ENCODE measurements at places on chromosomes 7 and 10.
A peak's percentile ranks its signal among the peaks of the same experiment; 100 is the strongest.

DNA sequence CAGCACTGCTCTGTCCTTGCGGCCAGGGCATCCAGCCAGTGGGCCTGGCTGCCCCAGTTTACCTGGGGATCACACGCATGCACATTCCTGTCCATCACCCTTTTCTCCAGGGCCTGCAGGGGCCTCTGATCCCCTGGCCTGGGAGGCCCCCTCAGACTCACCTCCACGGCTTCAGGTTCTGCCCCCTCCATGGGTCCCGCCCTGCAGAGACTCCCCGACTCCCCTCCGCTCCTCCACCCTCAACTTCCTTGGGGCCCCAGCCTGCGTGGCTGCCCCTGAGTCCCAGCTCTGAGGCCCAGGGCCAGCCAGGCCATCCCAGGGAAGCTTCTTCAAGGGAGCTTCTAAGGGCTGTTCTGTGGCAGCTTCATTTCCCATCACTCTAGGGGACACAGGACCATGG, 324.1 kb downstream of the TCERG1L start:
- DNase-seq: no peak

DNA sequence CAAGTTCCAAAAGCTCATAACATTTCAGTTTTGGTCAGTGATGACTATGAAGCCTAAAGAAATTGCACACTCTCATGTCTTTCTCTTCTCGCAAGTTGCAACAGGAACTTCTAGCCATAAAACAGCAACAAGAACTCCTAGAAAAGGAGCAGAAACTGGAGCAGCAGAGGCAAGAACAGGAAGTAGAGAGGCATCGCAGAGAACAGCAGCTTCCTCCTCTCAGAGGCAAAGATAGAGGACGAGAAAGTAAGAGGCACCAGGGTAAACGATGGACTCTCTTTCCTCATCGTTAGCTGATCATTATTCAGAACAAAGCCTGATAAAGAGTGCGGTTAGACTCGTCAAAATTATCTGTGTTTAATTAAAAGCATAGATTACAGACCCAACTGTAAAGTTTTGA, 94.7 kb downstream of the HDAC9 start:
- DNase-seq: no peak

DNA sequence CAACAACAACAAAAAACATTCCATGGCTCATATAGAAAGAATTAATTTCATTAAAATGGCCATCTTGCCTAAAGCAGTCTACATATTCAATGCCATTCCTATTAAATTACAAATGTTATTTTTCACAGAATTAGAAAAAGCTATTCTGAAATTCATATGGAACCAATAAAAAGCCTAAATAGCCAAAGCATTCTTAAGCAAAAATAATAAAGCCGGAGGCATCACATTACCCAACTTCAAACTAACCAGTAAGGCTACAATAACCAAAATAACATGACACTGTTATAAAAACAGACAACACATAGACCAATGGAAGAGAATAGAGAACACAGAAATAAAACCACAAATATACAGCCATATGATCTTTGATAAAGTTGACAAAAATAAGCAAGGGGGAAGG, 330.4 kb downstream of the KIF20B start:
- no peak for DNase-seq

GRCh38 chr7:124084024-124084423, 51.2 kb upstream of the TMEM229A start:
- no peak for DNase-seq

GRCh38 chr7:74479961-74480829, 26.5 kb downstream of the GTF2IRD1 start:
- no peak for DNase-seq

DNA sequence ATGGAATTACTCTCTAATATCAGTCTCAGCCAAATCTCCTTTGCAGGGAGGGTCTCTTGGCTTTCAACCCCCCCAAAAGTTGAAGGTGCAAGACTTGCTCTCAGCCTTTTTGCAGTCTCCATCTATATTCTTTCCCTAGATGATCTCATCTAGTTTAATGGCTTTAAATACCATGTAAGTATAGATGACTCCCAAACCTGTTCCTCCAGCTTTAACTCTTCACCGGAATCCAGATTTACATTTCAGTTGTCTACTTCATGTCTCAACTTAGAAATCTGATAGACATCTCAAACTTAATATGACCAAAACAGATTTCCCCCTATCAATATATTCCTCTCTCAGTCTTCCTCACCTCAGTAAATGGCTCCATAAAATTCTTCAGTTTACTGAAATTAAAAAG, 9.9 kb upstream of the TAS2R41 start:
- DNase-seq: no peak

- DNase-seq: no peak
These were observed 5.2 kb downstream of the PHYHIPL start for GRCh38 chr10:59181668-59182067.

- DNase-seq: no peak
These were observed 35.6 kb upstream of the ADAM12 start for GRCh38 chr10:126423732-126424491.

- DNase-seq: no peak
These were observed 79.5 kb upstream of the SVIL start for GRCh38 chr10:29714096-29714874.

DNA sequence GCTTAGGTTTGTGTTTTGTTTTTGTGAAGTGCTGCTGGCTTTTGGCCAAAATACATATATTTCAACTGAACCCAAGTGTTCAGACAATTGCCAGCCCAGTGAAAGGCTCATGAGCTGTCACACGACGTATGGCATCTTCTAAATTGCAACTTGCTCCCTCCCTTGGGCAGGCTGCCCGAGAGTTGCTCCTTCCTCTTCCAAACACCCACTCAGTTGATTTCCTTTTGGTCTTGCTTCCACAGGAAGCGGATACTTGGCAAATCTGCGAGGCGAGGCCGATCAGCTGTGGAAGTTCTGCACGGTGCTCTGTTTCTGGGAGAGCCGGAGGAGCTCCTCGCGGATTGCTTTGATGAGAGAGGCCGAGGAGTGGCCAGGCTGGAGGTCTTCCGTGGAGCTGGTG, 39.6 kb upstream of the ATP6V0A4 start:
- DNase-seq: no peak

- no peak for DNase-seq
These were observed 58.1 kb upstream of the MXI1 start for GRCh38 chr10:110149259-110149658.

DNA sequence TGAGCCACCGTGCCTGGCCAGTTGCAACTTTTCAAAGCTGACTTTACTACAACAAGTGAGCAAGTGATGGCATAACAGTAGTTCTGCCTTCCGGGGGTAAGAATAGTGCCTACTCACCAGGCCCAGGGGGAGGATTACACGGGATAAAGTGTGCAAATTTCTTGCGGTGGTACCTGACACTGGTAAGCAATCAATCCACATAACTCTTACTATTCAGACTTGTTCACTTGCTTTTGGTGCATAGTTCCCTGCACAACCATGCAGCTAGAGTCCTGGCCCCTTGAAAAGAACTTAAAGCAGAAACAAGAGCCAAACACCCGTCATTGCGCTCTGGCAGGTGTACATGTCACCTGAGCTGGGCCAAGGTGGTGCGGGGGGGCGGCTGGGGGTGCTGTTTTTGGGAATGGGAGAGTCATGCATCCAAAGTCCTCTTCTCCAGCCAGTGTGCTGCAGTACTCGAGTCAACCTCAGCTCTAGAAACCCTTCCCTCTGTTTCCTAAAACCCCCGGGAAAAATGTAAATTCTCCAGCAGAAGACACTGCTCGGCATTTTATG, 5.4 kb upstream of the COBL start:
- no peak for DNase-seq

DNA sequence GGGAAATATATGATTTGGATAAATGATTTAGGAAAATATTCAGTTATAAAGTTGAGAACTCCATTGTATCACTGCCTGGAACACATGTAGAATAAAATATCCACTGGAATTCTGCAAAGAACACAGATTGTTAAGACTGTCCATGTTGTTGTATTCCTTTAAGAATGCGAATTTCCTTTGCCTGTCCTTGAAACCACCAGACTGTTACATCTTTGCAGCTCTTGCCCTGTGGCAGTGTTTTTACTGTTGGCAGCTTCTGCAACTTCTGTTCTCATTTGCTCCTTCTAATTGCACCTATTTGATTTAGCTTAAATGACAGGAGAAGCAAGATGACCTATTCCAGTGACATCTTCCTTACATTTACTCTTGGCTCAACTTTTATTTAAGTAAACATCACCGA, 39.7 kb downstream of the MALSU1 start:
- no peak for DNase-seq

DNA sequence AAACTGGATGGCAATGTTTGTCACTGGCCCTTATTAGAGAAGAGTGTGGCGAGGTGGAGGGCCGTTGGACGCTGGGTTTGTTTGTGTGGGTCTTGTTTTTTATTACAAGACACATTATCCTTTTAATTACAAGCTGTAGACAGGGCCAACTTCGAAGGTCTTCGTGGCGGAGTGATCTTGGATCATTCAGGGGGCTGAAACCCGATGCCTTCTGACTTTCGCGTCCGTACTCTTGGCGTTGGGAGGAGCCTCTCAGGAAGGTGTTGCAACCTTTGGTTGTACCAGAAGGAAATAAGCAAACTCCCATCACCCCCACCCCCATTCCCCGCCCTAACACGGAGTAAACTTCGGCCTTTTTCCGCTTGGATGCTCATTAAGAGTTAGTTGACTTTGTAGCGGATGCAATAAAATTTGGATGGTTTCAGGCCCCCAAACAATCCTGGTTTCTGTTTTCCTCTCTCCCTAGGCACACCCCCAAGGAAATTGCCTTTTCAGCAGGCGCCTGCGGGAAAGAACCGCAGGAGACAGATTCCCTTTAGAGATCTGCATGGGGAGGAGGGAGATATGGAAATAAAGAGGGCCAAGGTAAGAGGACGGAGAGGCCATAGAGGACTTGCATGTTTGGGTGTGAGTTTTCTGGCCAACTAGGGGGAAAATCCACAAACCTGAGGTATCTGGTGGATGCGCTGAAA, 294.5 kb upstream of the NFE2L3 start:
- no peak for DNase-seq

GRCh38 chr7:156151658-156152057, 339.4 kb upstream of the SHH start:
- DNase-seq: no peak

GRCh38 chr7:95476904-95477594, 8.7 kb upstream of the ASB4 start:
- peak; percentile 27 for DNase-seq

- no peak for DNase-seq
These were observed 7.8 kb upstream of the KLF6 start for GRCh38 chr10:3792710-3793219.

GRCh38 chr7:48617993-48618392, 306.4 kb upstream of the CDC14C start:
- DNase-seq: no peak

Measured in memory B cell (primary cell).